Type B pancreatic cell (in vitro differentiated cells): ENCODE measurements at places on chromosomes 4 and X. TPM values are rescaled to one million over a fixed set of nuclear protein-coding genes. Genes with fewer than 3 reads are reported as not detected.

DNA sequence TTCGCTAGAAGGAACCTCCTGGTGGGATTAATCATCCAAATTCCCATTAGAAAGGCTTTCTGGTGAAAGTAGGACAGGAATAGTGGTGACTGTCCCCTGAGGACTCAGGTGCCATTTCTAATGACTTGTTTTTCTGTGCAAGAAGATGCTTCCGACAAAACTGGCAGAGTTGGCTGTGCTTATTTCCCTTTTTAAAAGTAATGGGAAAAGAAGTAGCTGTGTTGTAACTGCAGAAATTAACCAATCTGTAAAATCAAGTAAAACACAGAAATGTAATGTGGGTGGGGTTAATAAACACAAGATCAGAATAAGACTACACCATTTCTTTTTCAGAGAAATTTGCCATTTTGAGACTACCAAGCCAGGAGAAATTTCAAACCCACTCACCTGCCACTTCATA lies 55.0 kb upstream of the FAM9B start:
- no peaks in the 10 kb centered on the region for H3K4me1 ChIP-seq
- no peaks in the 10 kb centered on the region for H3K36me3 ChIP-seq
- no peak for DNase-seq

GRCh38 chrX:43003204-43003565 lies 225.2 kb upstream of the PPP1R2C start:
- H3K4me3 ChIP-seq, result no peak overlapping the region
- H3K27ac ChIP-seq, result no peak overlapping the region
- DNase-seq, result no peak
- H3K36me3 ChIP-seq, result no peaks in the 10 kb centered on the region
- no peaks in the 10 kb centered on the region for H3K27me3 ChIP-seq

- peaks cover 67% of the 10 kb centered on the region for H3K36me3 ChIP-seq
- DNase-seq, result no peak
- H3K4me1 ChIP-seq, result no peaks in the 10 kb centered on the region
- H3K4me3 ChIP-seq, result no peak overlapping the region
- H3K27me3 ChIP-seq, result no peaks in the 10 kb centered on the region
These were observed 58.1 kb downstream of the SLC10A6 start for GRCh38 chr4:86791126-86791525.

GRCh38 chrX:138298268-138298667 lies 413.2 kb downstream of the FGF13 start:
- H3K27me3 ChIP-seq, result no peaks in the 10 kb centered on the region
- no peaks in the 10 kb centered on the region for H3K36me3 ChIP-seq
- DNase-seq, result no peak
- no peaks in the 10 kb centered on the region for H3K4me1 ChIP-seq

Gene NRK
- total RNA-seq, result 19.7 and 136 TPM in 2 replicates

Gene ARHGEF6
- total RNA-seq, result 0.07 and 3.8 TPM in 2 replicates

Gene TCEAL7
- total RNA-seq, result 6.2 and 16.4 TPM in 2 replicates
